ENCODE measurements at places on chromosomes 4 and X.

- DNase-seq: no peak
Observed at GRCh38 chr4:153684971-153685371, 891 bp downstream of the TLR2 start.

- no peak for DNase-seq
Observed at GRCh38 chr4:26343038-26343398, 22.2 kb downstream of the RBPJ start.

- DNase-seq: no peak
Observed at GRCh38 chr4:148166132-148166591, 276.1 kb downstream of the NR3C2 start.

- no peak for DNase-seq
Observed at GRCh38 chr4:184156163-184156920, 61.3 kb downstream of the ENPP6 start.

DNA sequence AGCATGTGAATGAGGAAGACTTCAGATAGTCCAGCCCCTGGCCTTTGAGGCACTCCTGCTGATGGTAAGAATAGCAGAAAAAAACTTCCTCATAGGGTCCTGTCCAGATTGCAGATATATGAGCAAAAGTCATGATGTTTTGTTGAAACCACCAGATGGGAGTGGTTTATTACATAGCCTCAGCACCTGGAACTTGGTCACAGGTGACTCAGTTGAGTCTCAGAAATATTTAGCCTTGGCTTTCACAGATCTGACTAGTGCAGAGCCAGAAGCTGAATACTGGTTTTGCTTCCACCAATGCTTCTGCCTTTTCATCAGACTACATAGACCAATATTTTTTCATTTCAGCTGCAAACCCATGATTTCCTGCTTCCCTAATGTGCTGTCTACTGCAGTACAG, 994.9 kb upstream of the SLIT2 start:
- no peak for DNase-seq

GRCh38 chrX:134875671-134876070, 115.1 kb upstream of the SMIM10 start:
- DNase-seq: no peak

DNA sequence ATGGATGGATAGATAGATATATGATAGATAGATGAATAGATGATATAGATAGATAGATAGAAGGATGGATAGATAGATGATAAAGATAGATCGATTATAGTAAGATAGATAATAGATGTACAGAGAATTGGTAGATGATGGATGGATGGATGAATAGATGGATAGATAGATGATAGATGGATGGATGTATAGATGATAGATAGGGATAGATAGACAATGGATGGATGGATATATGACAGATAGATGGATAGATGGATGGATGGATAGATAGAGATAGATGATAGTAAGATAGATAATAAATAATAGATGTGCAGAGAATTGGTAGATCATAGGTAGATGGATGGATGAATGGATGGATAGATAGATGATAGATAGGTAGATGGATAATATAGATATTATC, 12.2 kb downstream of the GYG2 start:
- DNase-seq: no peak

DNA sequence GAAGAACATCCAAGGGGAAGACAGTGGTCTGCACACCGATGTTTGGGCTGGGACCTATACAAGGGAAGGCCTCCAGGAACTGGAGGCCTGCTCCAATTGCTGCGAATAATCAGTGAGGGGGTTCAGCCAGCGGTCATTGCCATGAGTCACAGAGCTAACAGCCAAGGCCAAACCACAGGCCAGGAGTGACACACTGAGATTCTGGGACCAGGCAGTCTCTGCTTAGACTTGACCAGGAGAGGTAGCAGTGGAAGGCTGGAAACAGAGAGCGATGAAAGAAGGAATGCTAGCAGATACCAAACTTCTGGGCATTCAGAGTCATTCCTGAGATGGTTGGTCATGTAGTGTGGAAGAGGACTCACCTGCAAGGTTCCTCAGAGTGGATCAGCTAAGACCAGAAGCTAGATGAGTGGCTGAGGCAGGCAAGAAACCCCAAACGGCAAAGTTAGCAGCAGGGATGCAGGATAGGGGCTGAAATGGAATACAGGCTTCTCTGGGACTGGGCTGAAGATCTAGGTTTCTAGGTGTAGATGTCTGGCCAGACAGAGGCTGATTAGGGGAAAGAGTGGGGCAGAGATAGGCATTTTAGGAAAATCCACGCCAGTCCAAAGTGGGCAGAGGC, 54.7 kb downstream of the CNGA2 start:
- DNase-seq: peak; percentile 72

GRCh38 chrX:72276478-72276953, 532 bp downstream of the RPS4X start:
- no peak for DNase-seq

GRCh38 chrX:71998836-71999509, 88.3 kb downstream of the NHSL2 start:
- DNase-seq: no peak

All from SW 1271 (cell line).